HAP-1 (cell line): ENCODE measurements at places on chromosomes 6 and 20.

DNA sequence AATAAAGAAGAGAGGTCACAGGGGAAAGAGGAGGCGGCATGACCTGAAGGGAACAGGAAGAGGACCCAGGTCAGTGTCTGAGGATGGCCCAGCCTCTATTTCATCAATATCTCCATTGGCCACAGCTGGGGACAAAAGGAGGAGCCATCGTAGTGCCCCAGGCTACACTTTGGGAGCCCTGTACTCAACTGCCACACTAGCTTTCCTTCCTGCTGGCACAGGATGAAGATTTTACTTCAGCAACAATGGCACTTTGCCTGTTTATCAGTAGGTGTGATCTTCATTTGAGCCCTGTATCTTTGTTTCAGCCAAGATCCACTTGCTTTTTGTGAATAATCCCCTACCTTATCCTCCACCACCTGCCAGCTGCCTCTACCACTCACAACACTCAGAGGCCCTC lies 35.4 kb upstream of the RCAN2 start:
- no peak for DNase-seq

GRCh38 chr6:43434001-43434840 lies 6.9 kb downstream of the ABCC10 start:
- DNase-seq, result no peak

DNA sequence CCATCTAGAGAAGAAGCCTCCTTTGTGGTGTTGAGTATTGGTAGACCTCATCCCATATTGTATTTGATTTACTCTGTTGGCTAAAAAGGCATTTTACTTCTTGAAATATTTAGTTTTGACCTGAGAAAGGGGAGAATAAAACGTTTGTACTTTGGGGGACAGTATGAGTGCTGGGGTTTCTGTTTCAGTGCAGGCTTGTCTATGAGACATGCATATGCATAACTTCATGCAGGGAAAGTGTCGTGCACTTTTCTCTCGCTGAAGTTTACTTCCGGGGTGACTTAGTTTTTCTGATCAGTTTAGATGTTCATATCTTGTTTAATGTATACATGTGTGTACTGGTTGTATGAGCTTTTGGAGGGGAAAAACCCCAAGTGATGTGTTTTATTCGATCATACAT lies 59.5 kb downstream of the UTRN start:
- DNase-seq, result no peak

- DNase-seq, result no peak
These were observed 184.3 kb downstream of the TAF4 start for GRCh38 chr20:61881416-61881815.

GRCh38 chr20:9996944-9997343 lies 37.8 kb upstream of the ANKEF1 start:
- no peak for DNase-seq

- DNase-seq, result no peak
These were observed 340.2 kb upstream of the CHD6 start for GRCh38 chr20:41958391-41958790.

DNA sequence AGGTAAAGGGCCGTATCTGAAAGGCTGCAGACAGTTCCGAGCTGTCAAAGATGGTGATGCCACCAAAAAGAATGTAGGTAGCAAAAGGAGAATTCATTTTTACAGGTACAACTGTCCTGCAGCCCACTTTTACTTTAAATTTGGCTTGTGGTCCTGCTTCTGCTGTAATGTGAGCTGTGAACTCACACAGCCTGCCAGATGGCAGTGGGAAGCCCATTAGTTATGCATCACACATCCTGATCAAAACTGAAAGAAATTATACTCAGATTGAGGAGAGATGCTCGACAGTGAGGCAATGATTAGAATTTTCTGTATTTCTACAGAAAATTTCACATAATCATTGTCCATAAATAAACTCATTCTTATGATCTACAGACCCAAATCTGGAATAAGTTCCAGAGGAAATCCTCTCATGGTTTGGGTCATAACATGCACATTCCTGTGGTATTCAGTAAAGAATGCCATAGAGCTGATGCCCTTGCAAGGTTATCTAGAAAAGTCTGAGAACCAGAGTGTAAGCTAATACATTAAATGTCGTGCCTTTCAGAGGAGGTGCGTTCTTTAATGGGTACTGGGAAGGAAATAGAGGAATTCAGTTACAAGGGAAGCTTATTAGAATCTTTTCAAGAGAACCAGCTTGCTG lies 23.9 kb upstream of the E2F3 start:
- DNase-seq, result no peak
